ENCODE measurements at places on chromosomes 1 and 21. TPM values are rescaled to one million over a fixed set of nuclear protein-coding genes. Genes with fewer than 3 reads are reported as not detected.

SLC35E2B gene
- 19.0 TPM for total RNA-seq

GRCh38 chr1:31860581-31860980, 44.8 kb upstream of the SPOCD1 start:
- no peak for DNase-seq

DNA sequence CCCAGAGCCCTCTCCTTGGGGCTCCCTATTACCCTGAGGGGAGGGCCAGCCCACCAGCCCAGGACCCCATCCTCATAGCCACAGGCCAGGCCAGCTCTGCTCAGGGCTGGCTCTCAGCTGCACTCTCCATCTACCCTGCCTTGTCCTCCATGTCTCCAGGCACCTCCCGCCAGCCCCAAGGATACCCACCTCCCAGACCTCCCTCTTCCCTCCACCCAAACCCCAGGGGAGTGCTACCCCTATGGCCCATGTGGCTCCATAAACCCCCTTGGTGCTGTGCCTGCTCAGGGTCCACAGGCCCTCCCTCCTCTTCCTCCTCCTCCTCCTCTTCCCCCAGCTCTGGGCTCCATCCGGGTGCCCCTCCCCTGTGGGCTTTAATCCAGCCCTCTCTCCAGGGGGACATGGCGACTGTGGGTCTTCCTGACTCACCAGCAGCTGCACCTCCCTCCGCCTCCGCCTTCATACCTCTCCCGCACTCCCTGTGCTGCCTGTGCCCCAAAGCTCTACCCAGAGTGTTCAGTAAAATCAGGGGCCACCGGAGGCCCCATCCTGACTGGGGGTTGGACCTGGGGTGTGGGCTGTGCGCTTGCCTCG, 9.1 kb downstream of the YBEY start:
- DNase-seq = no peak

- no peak for DNase-seq
These were observed 90.8 kb downstream of the ZP4 start for GRCh38 chr1:237799762-237800474.

GRCh38 chr21:32764186-32764585, 7.4 kb downstream of the PAXBP1 start:
- DNase-seq = no peak
